Fibroblast of skin of left biceps (primary cell): ENCODE measurements at places on chromosomes 13 and 19.
A peak's percentile ranks its signal among the peaks of the same experiment; 100 is the strongest.

DNA sequence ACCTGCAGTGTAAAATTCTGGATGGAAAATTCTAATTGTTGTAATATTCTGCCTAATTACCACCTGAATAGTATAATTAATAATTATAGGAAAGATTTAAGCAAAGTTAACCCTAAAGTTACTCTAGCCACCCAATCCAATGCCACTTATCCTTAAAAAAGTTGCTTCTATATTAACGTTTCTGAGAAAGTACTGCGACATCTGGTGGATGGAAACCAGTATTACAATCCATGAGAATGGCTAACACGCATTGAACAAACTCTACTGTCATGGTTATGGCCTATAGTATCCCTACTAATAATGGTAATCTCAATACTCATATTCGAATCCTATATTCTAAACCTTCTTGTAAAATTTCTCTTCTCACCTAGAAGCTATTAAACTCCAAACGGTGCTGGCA, 1551.8 kb downstream of the SLITRK1 start:
- no peak for DNase-seq

DNA sequence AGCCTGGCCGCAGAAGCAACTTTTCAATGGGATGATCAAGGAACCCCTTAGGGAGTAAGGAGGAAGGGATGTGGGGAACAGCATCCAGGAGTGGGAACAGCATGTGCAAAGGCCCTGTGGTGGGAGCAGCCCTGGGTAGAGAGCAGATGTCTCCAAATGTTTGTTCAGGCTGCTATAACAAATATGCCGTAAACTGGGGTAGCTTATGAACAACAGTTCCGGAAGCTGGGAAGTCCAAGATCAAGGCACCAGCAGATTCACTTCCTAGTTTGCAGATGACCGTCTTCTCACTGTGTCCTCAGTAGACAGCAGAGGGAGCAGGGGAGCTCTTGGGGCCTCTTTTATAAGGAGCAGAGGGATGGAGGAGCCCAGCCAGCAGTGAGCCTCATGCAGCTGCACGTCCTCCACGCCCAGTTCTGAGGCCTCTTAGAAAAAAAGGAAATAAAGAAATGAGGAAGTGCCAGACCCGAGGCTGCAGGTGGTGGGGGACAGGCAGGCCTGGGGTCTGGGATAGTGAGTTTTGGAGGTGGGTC, 4.2 kb upstream of the LRRC25 start:
- DNase-seq, result no peak

GRCh38 chr13:112940236-112940635, 28.8 kb upstream of the MCF2L start:
- DNase-seq, result no peak

DNA sequence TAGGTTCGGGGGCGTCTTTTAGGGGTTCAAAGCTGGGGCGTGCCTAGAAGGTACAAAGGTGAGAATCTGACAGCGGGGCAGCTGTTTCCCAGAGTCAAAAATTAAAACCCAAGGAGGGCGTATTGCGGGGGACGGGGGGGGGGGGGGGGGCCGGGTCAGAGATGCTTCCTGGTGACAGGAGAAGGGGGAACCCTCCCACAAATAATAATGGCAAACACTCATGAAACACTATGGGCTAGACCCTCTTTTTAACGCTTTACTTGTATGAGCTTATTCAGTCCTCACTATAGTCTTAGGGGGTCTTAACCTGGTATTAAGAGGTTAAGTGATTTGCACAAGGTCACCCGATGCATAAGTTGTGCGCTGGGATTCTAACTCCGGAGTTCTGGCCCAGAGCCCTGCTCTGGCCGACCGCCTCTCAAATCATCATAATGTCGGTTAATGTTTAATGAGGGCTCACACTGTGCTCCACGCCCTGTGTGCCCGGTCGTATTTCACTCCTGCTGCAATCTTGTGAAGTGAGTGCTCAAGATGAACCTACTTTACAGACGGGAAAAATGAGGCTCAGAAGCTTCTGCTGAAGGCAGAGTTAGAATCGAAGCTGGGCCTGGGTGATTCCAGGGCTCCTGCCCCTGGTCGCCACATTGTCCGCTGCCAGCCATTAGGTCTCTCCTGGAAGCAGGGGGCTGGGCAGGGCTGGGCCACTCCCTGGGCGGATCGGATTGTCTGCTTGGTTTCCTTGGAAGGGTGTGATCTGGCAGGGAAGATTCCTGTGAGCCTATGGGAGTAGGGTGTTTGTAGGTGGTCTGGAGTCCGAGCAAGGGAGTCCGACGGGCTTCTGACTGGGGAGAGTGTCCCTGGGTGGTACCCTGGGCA, 964 bp downstream of the PAK4 start:
- no peak for DNase-seq

- peak; percentile 23 for DNase-seq
These were observed 8.4 kb downstream of the ZNF808 start for GRCh38 chr19:52535771-52536447.

DNA sequence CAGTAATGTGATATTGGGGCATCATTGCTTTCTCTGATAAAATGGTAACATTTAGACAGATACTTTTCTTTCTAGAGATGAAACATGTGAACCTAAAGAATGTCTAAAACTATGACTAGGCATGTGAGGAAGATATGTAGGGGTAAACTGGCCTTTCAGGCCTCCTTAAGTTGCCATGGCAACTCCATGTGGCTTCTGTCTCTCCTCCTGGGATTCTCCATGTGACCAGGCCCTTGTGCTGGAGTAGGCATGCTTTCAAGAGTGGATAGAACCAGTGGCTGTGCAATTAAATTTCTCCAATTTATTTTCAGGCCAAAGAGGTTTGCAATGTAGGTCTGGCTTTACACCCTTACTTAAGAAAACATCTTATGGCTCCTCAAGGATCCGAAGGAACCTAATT, 130.8 kb downstream of the OLFM4 start:
- no peak for DNase-seq

DNA sequence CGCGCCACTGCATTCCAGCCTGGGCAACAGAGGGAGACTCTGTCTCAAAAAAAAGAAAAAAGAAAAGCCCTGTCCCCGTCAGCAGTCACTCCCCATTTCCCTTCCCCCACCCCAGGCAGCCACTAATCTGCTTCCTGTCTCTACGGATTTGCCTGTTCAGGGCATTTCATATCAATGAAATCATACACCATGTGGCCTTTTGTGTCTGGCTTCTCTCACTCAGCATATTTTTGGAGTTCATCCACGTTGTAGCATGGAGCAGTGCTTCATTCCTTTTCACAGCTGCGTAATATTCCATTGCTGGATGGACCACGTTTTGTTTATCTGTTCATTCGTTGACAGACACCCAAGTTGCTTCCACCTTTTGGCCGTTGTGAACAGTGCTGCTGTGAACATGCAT, 36.1 kb upstream of the KLF2 start:
- no peak for DNase-seq

- DNase-seq, result no peak
These were observed 51.5 kb downstream of the MCF2L start for GRCh38 chr13:113020323-113021080.

GRCh38 chr13:30053939-30054338, 203.5 kb upstream of the UBL3 start:
- DNase-seq, result no peak

DNA sequence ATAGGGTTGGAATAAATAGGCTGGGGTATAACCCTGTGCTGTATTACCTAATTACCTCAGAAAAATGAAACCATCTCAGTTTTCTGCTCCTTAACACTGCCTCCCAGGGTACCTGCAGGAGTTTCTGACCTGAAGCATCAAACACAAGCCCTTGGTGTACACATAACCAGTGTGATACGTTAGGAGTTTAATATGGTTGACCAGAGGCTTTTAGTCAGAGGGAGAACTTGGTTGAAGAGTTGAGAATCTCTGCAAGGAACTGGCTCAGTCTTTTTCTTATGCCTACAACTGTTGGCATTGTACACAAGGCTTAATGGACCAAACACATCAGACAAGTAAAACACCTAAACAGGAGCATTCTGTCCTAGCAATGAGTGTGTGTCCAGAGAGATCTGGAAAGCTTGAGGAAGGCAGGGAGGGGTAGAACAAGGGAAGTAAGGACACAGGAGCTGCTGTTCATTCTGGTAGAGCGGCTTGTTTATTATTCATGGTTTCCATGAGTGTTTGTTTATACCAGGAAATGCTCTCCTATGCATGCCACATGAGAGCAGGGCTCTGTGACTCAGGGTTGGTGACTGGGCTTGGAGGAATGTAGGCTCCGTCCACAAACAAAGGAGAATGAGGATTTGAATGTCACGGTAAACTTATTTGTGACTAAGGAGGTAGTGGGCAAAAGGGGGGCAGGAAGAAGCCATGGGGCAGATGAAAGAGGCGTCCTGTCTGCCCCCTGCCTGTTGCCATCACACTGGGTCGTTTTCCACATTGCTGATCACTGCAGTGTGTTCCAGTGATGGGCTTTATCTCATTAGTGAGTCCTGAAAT, 11.9 kb upstream of the SPATA13 start:
- DNase-seq, result peak; percentile 67

DNA sequence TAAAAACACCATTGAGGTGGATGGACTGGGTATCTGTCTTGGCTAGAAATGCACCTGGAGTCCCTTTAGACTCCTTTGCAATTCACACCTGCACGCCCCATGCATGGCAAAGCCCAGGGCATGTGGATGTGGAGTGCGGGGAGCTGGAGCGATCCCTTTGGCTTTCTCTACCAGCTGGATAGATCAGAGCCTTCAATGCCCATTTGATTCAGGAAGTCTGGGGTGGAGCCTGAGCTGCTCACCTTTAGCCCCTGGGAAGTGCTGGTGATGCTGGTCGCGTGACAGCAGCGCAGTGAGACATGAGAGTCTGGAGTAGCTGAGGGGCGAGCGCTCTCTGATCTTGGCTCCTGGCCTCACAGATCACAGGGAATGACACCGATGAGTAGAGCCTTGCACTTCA, 4.8 kb upstream of the ZNF536 start:
- DNase-seq, result no peak

DNA sequence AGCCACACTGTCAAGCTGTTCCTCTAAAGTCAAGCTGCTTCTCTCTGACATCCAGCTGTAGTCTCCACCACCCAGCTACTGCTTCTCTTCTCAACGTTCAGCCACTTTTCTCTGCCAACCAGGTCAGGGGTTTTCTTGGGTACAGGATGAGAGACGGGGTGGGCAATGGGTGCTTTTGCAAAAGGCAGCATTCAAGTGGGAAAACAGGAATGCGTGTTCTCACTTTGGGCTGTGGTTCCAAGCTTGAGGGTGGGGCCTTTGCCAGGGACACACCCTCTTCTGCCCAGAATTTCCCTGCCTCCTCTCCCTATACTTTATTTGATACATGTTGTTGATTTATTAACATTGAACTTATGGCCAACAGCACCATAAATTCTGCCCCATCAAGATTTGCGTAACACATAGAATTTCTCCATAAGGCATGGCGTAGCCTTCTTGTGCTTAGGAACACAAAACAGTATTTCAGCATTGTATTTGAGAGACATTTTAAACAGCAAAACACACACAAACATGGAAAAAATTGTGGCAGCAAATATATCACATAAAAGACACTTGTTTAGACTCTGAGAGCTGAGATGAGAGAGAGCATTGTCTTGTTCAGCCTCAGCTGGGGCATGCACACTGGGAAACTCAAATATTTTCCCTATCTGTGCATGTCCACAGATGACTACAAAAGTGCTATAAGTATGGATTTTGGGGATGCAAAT, 392.8 kb downstream of the SLITRK6 start:
- DNase-seq, result no peak

GRCh38 chr13:20525601-20526544, at the start of gene CRYL1:
Gene CRYL1, minus strand, starts transcription at chr13:20525857. Its CDS starts 63 bp downstream, at chr13:20525794.
- DNase-seq, result no peak

DNA sequence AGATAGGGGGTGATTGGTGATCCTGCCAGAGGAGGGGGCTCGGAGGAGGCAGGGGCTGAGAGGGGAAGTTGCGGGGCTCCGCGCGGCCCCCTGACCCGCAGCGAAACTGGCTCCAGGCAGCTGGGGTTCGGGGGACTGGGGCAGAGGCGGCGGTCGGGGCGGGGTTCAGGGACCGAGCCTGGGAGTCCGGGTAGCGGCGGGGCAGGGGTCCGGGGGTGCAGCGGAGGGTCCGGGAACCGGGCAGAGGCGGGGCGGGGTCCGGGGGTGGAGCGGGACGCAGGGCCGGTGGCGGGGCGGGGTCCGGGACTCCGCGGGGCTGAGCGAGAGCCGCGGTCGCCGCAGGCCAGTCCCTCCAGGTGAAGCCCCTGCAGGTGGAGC, 1.2 kb downstream of the MADCAM1 start:
- no peak for DNase-seq

DNA sequence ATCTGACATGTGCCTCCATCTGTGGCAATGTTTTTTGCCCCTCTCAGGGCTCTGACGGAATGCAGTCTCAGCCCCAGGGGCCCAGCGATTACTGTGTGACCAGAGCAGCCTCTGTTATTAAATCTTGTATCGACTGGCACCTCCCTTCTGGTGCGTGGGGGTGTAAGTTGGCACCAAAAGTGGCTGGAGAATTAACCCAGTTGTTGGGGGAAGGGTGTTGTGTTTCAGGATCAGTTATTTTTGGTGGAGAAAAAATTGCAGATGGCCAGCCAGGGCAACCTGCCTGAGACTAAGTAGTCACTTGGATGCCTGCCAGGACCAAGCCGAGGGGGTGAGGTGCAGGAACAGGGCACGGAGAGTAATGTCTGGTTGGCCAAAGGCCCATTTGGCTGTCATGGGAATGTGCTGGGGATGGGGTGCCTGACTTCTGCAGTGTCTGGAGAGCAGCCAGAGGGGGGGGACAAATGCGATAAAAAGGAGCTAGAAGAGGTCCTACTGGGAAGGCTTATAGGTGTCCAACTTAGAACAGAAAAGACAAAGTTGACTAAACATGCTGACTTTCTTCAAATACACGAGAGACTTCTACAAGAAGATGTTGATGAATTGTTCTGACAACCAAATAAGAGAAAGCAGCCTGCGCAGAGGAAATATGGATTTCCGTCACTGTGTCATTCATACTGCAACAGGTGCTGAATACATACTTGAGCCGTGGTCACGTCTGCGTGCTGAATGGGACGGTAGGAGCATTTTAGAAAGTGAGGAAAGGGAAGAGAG, 69.8 kb downstream of the SIAH3 start:
- no peak for DNase-seq

- no peak for DNase-seq
These were observed 14.6 kb downstream of the FRY start for GRCh38 chr13:32045982-32046785.

DNA sequence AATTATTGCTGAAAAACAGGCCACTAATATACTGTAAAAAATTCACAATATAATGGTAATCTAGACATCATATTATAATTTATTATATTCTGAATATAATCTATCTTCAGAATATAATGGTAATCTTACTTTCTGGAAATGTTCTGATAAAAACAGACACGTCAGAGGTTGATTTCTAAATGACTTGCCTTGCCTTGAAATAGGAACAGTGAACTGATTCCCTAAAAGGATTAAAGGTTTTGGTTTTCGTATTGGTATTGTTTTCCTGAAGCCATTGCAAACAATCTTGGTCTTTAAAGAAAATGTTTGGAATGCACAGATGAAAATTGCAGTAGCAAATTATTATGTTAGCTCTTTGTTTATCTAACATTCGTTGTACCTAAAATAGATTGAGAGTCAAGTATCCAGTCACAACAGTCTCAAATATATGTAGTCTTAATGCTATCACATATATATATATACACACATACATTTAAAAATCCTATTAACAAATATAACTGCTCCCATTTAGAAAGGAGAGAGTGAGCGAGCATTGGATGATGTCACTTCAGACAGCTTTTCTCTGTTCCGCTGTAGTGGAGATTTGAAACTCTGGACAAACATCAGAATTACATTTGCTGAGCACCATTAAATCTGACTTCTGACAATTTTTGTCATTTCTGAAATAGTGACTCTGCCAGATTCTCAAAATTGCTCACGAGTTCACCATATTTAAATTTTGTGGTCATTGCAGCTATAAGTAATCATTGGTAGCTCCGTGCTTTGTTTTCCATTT, 1.7 kb downstream of the ITM2B start:
- DNase-seq, result no peak

- DNase-seq, result no peak
These were observed 1.7 kb downstream of the ZNF446 start for GRCh38 chr19:58477871-58478270.
